ENCODE measurements at places on chromosomes 13 and 19. TPM values are rescaled to one million over a fixed set of nuclear protein-coding genes. Genes with fewer than 3 reads are reported as not detected.

GPR4 gene
- not detected for total RNA-seq

NTF4 gene
- total RNA-seq, result 1.3 TPM

OR10H4 gene
- not detected for total RNA-seq

OLFM2 gene
- total RNA-seq, result 0.72 TPM

NPAS1 gene
- total RNA-seq, result 0.63 TPM

- DNase-seq, result no peak
Measured at GRCh38 chr13:25493931-25494640, 122.3 kb downstream of the ATP8A2 start.

GRCh38 chr13:90122531-90122930 is 1225.0 kb upstream of the MIR17HG start:
- DNase-seq, result no peak

- DNase-seq, result no peak
Measured at GRCh38 chr13:99003186-99003585, 25.3 kb upstream of the DOCK9 start.

GRCh38 chr19:51693819-51694218 is 689 bp downstream of the SPACA6 start:
- DNase-seq, result no peak

CERS1 gene
- total RNA-seq, result 0.87 TPM

DNA sequence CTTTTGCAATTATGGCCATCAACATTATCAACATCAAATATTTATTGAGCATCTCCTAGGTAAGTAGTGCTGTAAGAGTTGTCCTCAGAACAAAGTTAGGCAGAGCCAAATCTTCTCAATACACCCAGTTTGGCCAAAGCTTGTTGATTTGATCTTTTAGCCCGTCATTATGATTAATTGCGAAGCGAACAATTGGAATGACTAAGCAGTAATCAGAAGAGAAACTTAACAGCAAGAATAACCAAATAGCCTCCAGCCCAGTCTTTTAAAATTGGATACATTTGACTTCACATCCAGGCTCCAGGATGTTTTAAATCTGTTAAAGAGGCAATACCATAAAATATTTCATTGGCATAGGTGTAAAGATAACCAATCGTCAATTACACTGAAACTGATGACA is 1156.0 kb downstream of the OLFM4 start:
- no peak for DNase-seq

ZNF439 gene
- total RNA-seq, result 3.1 TPM

DNA sequence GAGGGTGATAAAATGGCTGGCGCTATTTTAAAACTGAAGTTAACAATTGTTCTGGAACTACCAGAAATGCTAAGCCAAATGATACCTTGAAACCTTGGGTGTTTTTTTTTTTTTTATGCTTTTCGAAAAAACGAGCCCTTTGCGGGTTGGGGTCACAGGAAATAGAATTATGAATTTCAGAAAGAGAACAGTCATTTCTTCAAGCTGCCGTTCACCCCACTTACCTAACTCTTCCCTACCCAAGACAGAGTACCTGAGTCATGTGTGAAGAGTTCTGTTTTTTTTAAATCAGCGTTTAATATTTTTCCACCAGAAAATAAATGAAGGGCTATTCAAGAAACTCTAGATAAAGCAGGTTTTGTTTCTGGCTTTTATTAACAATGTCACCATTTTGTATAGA is 35.3 kb downstream of the KLF2 start:
- DNase-seq, result no peak

CYP4F12 gene
- total RNA-seq, result not detected

GRCh38 chr13:51632591-51633362 is 48.5 kb downstream of the WDFY2 start:
- DNase-seq, result no peak

GRCh38 chr19:48511800-48512503 is at the start of gene LMTK3:
Gene LMTK3 (minus strand): TSS chr19:48511835. CDS start chr19:48511576, 259 bp downstream.
- DNase-seq, result no peak

PLIN4 gene
- total RNA-seq, result not detected

STARD13 gene
- total RNA-seq, result 8.9 TPM

IGFL1 gene
- total RNA-seq, result not detected

DNA sequence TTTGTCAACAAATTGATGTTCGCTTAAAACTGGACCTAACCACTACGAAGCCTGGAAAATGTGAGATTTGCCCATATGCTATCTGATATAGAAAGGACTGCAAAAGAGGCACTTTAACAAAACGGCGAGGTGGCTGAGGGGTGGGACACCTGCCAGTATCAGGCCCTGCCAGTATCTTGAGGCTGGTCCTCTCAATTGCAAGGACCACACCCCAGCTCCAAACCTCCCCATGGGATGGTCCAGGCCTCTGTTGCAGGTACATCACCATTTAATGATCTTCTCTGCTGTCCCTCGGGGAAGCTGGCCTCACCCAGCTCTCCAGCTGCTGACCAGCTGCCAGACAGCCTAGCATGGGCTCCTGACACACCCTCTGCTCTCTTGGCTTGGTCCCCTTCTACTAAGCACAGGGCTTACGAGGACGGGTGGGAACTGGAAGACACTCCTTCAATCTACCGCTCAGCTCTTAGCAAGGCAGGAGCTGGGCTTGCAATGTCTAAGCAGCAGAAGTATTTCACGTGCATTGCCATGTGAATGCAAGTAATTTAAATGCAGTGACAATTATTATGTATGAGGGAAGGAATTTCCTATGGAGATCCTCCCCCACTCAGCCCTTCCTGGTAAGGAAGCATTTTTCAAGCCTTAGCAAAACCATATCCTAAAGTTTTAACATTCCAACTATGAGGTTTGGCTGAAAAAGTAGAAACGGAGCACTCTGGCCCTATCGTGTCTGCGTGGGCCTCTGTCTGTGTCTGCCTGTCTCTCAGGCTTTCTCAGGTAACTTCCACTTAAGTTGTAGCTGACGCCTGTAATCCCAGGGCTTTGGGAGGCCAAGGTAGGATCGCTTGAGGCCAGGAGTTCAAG is 63.9 kb downstream of the LATS2 start:
- no peak for DNase-seq

GRCh38 chr19:16778796-16779411 is 50.3 kb upstream of the SIN3B start:
- peak; percentile 2 for DNase-seq

GRCh38 chr19:15129856-15130585 is 22.8 kb downstream of the SYDE1 start:
- DNase-seq, result no peak

FXYD1 gene
- not detected for total RNA-seq

DNA sequence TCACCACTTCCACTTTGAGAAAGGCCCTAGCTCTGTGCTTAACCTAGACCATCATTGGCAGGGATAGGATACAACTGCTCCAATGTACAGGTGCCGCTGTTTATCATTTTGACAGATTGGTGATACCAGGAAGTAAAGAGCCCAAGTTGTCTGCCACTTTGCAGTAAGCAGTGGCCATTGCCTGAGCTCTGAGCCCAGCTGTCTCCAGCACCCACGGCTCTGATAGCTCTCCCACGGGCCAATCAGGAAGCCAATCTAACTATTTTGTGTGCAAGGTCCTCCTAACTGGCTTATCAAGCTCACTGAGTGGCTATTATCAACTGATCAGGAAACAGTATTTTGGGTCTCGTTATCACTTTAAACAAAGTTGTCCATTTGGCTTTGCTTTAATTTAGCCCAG is 181.1 kb downstream of the DCT start:
- DNase-seq, result no peak

DNA sequence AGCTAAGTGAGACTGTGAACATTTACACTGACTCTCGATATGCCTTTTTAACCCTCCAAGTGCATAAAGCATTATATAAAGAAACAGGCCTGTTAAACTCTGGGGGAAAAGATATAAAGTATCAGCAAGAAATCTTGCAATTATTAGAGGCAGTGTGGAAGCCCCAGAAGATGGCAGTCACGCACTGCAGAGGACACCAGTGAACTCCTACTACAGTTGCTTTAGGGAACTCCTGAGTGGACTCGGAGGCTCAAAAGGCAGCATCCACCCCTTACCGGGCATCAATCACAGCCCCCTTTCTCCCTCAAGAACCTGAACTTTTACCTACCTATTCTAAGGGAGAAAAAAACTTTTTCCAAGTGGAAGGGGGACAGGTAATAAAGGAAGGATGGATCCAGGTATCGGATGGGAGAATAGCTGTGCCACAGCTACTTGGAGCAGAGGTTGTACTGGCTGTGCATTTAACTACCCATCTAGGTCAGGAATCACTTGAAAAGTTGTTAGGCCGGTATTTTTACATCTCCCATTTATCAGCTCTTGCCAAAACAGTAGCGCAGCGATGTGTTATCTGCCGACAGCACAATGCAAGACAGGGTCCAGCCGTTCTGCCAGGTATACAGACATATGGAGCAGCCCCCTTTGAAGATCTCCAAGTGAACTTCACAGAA is 80.1 kb downstream of the ZNF486 start:
- no peak for DNase-seq

RAB20 gene
- 6.7 TPM for total RNA-seq

GRCh38 chr19:57615346-57615745 is 1.3 kb downstream of the ZNF134 start:
- no peak for DNase-seq

EPSTI1 gene
- total RNA-seq, result 4.6 TPM

SYT3 gene
- not detected for total RNA-seq

CGB1 gene
- total RNA-seq, result not detected

Data from epithelial cell of proximal tubule (primary cell).